ENCODE measurements at places on chromosomes 7 and 10. TPM values are rescaled to one million over a fixed set of nuclear protein-coding genes. Genes with fewer than 3 reads are reported as not detected.

The AZGP1 gene
- not detected for total RNA-seq

The DNAJC12 gene
- total RNA-seq, result 9.4 TPM

The CTAGE8 gene
- total RNA-seq, result not detected

The PPP1R17 gene
- total RNA-seq, result not detected

The STEAP4 gene
- 2.0 TPM for total RNA-seq

The SSC4D gene
- total RNA-seq, result 0.16 TPM

The ITGB8 gene
- 11.5 TPM for total RNA-seq

The POLR2J2 gene
- 1.6 TPM for total RNA-seq

Measured in cardiac atrium fibroblast (primary cell).